DMS153 (cell line): ENCODE measurements at places on chromosomes 4 and X.

DNA sequence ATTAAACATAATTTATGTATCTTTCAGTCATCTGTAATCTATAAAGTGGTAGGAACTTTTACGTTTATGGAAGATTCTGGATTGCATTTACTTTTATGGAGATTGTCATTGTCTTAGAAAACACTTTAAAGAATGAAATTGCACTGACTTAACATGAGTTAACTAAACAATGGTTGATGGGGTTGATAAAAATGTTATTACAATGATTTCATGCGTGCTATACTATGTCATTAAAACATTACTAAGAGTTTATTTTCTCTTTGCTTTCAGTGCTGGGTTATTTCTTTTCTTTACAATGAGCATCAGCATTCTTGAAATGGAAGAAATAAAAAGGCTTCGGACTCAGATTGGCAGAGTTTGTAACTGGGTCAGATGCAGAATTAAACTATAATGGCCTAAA is 67.1 kb upstream of the PDLIM3 start:
- no peak for DNase-seq

GRCh38 chr4:65546882-65547416 is 123.3 kb downstream of the EPHA5 start:
- no peak for DNase-seq

GRCh38 chr4:83054928-83055327 is 19.9 kb downstream of the COPS4 start:
- DNase-seq, result no peak

- DNase-seq, result no peak
These were observed 179.5 kb downstream of the CEP135 start for GRCh38 chr4:56128213-56128612.

- DNase-seq, result no peak
These were observed 133.6 kb upstream of the S100G start for GRCh38 chrX:16516232-16516876.

DNA sequence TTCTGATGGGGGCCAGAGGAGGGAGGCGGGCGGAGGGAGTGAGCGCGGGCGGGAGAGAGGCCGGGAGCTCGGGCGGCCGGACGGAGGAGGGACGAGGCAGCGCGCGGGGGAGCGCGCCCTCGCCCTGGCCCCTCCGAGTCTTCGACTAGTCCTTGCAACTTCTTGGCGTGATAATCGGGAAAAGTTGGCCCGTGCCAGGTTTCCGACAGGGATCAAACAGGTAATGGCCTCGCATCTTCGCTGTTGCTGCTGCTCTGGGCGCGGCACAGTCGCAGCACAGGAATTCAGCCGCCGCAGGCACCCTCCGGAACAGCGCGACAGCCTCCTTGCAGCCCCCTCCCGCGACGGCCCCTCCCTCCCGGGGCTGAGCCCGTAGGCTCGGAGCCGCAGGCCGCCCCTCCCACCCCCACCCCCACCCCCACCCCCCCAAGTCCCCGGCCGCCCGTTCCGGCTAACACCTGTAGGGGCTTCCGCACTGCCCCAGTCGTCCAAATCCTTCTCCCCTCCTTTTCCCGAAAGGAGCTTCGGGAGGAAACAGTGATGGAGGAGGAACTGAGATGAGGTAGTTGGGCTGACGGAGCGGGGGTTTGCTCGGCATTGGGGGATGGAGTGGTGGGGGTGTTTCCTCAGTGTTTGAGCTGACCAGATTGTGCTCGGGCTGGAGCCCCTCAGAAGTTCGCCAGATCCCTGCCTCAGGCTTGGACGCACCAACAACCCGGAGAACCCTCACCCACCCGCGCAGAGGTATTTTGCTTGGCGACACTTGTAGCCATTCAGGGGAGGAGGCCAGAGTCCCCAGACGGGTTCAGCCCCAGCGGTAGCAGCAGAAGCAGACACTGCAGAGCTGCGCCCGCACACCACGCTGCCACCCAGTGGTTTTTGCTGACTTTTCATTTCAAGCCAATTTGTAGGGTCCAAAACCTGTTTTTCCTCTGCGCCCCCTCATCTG is at the start of gene FGF13:
Gene FGF13 (minus strand): TSS at position 319 of the 949 bp plus-strand sequence. CDS start 714 bp downstream, outside the sequence.
- DNase-seq, result peak; percentile 1
